ENCODE measurements at places on chromosomes 12 and 14.

DNA sequence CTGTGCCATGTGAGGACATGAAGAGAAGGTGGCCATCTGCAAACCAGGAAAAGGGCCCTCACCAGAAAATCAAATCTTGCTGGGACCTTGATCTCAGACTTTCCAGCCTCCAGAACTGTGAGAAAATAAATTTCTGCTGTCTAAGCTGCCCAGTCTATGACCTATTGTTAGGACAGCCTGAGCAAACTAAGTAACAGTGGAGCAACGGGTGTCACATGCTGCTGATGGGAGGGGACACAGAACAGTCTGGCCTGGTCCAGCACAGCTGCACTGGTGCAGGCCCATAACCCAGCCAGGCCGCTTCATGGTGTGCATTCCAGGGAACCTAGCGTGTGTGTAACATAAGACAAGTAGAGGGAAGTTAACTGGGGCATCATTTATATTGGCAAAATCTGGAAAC lies 42.1 kb downstream of the GRIP1 start:
- DNase-seq, result no peak

- DNase-seq, result no peak
Observed at GRCh38 chr12:124267205-124267778, 27.6 kb upstream of the RFLNA start.

DNA sequence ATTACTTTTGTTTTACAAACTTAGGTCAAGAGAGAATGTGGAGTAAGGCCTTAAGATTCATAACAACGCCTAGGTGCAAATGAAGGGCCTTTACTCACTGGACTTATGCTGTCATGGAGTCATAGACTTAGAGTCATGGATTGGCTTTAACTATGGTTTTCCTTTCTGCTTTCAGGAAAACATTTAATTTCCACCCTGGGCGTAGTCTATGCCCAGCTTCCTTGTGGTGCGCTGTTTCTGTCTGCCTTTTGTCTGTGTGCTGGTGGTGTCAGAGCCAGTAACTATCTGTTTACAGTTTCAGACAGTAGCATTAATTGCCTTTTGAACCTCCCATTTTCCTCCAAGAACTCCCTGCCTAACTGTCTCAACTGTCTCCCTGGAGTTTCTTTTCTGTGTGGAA lies 31.8 kb upstream of the COX6A1 start:
- DNase-seq, result no peak

DNA sequence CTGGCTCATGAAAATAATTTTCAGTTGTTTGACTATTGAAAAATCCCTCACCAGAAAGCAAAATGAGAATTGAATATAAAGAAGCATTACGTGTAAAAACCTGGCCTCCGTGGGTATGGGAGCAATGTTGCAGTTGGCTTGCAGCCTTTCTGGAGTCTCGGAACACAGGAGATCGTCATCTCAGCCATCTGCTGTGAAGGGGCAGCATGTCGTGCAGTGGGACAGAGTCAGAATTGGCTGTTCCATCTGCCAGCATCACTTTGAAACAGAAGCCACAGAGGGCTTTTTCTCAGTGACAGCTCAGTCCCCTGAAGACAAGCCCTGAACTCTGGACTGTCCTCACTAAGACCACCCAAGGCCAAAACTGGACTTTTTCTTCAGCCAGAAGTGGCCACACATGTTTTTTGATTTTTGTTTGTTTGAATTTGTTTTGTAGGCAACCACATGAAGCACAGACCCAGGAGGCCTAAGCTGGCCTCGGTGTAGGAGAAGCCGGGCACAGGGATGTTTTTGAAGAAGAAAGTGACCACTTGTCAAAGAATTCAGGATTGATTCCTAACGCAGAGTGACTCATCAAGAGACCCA lies 170.8 kb upstream of the DYRK2 start:
- no peak for DNase-seq

DNA sequence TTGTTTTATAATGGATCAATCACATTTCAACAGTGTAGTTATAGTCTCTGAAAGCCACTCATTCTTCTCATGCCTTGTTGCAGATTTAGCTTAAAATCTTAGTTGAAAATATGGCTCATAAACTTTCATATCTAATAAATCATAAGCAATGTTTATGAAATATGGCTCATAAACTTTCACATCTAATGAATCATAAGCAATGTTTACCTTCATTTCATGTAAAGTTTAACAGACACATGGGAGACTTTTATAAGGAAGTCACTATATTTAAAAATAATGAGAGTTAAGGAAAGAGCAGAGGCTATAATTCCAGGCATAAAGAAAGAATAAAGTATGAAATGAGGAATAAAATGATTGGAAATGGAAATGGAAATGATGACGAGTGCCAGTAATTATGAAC lies 1042.1 kb downstream of the FSCB start:
- DNase-seq, result no peak

DNA sequence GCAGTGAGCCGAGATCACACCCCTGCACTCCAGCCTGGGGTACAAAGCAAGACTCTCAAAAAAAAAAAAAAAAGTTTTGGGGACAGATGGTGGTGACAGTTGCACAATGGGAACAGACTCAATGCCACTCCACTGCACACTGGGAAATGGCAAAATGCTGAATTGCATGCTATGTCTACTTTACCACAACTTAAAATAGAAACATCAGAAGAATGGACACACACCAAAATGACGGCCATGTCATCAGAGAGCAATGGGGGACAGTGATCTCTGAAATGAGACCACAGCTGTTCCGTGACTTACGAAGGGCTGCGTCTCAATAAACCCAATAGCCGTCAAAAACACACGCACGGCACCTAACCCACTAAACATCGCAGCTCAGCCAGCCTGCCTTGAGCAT lies 13.7 kb downstream of the DDX54 start:
- no peak for DNase-seq

DNA sequence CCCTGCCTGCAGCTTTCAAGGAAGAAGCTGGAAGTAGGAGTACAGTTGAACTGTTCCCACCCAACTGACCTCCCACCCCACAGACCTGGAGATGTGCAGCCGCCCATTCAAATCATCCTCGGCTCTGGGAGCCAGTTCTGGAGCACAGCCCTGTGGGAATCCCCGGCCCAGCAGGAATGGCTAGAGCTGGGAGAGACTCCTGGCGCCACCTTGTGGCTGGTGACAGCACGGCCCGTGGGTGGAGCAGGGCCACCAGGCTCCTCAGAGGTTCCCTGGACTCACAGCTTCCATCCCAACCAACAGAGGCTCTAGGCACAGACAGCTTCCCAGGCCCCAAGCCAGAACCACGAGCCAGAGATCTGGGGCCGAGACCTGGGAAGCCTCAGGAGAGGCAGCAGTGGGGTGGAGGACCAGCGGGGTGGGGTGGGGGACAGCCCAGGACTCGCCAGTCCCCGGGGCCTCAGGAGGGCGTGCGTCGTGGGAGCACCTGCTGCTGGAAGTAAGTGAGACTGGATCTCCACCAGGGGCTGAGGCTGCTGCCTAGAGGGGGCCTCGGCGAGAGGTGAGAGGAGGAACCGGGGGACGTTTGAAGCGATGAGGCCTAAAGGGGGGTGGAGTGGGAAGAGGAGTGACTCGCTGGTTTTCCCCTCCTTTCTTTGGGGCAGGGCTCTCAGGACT lies 43.4 kb downstream of the RNF34 start:
- DNase-seq, result no peak

DNA sequence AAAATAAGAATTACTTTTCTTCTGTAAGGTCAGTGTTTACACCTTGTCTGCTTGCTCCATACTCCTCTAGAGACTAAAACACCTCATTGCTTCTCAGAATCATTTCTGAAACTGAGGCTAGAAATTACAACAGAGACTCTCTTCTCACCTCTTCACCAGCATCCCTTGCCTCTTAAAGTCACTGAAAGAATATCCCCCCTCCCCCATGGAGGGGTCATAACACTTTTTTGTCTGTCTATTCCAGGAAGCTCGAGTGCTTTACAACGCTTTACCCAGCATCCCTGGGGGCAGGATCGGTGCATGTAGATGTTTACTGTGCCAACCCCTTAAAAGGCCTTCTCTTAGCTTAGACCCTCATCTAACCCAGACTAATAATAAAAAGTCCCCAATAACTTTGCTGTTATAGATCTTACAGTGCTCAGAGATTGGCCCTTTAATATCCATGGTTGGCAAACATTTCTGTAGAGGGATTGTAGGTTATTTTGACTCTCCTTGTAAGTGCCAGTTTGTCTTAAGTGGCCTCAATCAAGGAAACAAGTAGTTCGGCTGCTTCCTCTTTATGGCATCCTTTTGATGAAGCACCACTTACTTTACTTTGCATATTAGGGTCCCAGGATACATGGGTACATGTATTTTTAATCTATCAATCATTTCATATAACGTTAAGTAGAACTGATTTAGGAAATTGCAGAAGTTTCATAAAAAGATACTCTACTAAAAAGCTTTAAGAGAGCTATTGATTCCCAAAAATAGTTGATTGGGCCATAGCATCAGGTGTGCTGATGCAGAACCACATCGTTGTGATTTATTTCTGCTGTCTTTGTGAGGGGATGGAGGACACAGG lies 29.3 kb downstream of the PRKCH start:
- DNase-seq, result no peak

Data from GM04503 (cell line).